ENCODE measurements at places on chromosomes 13 and 19.

DNA sequence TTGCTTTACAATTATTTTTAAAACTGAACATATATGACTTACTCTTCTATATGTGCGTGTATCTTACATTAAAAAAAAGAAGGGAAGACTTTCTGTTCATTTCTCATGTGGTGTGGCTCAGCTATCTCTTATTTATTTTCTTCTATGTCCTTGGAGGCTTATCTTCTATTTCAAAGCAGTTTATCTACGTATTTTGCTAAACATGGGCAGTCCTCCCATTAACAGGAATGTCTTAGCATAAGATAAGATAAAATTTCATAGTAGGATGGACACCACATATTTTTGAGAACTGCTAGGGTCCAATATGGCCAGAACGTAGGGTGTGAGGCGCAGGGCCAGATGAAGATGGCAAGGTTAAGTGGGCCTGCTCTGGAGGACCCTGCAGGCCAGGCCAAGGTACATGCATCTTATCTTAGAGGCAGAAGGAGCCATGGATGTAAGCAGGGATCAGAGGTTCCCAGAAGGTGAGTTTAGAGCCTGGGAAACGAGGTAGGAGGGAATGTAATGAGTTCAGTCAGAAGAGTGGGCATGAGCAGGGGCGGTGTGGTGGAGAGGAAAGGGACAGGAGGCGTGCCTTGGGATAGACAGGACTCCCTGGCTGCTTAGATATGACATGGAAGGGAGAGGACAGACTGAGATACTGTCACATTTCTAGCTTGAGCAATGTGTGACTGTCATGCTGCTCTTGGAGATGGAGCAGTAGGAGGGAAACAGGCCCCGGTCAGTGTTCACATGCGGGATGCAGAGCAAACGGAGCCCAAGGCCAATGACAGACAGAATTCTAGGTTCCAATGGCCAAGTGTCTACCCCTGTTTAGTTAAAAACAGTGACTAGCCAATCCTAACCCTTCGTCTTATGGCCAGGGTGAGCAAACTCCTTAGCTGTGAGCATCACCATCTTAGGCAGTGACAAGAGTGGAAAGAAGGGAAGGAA is 68.6 kb upstream of the MEDAG start:
- DNase-seq, result no peak

DNA sequence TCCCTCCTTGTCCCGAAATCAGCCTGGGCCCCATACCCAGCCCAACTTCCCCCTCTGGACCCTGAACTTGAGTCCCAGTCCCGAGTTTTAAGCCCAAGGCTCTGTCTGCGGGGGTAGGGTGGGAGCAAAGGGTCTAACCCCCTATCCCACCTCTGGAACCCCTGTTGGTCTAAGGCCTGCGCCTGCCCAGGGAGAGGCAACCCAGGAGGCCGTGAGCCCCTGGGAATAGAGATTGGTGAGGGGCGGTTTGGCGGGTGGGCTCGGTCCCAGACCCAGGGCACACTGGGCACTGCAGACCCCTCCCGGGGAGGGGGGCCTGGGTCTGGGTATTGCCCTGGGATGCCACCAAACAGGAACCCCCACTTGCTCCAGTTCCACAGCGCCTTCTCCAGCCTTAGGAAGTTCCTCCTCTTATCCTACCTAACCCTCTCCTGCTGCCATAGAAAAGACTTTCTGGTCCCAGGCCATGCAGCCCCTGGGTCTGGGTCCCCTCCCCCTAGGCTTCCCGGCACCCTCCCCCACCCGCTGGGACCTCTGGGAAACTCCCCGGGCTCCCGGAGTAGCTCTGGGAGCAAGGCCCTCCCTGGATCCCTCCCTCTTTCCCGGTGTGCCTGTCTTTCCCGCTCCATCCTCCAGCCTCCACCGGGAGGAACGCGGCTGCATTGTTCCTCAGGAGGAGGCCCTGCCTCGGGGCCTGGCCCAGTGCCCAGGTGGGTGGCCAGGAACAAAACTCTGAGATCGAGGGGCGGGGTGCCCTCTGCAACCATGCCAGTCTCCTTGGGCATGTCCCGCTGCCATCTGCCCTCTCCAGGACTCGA is 33.6 kb upstream of the NANOS3 start:
- no peak for DNase-seq

GRCh38 chr19:19026299-19026971 is 6.9 kb downstream of the SUGP2 start:
- DNase-seq, result no peak

- no peak for DNase-seq
Measured at GRCh38 chr19:56170261-56170660, 5.5 kb upstream of the GALP start.

DNA sequence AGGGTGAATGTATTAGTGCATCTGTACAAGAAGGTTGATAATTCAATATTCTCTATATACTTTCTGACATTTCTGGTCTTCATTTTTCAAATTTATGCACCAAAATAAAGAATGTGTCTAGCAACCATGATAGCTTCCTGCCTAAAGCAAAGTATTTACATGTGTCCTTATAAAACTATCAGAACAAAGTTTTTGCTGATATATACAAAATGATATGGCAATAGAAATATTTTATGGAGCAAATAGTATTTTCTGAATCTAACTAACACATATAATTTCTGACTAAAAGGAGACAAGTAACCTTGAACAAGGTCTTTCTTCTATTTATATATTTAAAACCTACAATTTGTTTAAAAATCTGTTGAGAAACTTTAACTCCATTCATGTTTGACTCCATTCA is 184.9 kb downstream of the DIAPH3 start:
- DNase-seq, result no peak

DNA sequence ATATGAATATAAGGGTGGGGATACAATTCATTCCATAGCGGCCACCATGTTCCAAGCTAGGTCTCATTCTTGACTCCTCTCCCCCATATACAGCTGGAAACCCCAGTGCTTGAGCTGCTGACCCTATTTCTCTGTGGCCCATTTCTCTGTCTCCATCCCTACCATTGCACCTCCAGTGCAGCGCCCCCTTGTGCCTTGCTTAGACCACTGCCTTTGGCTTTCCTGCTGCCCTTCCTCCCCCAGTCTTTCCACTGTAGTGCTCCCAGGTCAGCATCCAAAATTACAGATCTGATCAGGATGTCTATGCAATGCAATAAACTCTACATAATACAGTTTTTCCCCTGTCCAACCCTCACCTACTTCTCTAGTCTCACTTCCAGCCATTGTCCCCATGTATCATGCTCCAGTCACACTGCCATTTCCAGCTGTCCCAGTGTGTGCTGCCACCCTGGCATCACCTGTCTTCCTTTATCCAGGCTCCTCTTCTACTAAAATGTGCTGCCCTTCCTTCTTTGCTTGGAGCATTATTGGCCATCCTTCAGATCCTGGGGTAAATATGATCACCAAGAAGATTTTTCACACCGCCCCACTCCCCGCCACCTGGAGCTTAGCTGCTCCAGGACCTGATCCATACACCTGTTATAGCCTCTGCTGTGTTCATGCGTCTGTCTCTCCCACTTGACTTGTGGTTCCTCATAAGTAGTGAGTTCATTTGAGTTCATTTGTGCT is 199.4 kb upstream of the IPO5 start:
- DNase-seq, result no peak

All from CD4-positive, alpha-beta T cell treated with Interleukin-10 for 1 hour (primary cell).